ENCODE measurements at places on chromosomes 6 and 20. TPM values are rescaled to one million over a fixed set of nuclear protein-coding genes. Genes with fewer than 3 reads are reported as not detected.

DNA sequence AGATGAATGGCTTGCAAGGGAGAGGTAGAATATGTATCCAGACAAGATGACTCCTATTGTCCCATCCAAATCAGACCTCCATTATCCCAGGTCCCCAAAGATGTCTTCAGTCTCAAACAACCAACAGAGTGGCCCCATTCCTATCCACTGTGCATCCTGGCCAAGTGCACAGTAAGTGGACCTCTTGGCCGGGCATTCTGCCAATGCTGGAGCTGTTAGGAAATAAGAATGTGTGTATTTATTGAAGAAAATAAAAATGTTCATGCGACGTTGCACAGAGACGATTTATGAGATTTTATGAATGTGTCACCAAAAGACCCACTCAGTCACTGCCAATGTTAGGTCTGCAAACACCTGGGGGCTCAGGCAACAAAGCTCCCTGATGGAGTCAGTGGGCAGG lies 196.0 kb downstream of the MAFB start:
- no peak for DNase-seq

GRCh38 chr6:106124015-106124414 lies 37.9 kb downstream of the PRDM1 start:
- DNase-seq: no peak

Gene GRM1
- total RNA-seq: 14.3 TPM

DNA sequence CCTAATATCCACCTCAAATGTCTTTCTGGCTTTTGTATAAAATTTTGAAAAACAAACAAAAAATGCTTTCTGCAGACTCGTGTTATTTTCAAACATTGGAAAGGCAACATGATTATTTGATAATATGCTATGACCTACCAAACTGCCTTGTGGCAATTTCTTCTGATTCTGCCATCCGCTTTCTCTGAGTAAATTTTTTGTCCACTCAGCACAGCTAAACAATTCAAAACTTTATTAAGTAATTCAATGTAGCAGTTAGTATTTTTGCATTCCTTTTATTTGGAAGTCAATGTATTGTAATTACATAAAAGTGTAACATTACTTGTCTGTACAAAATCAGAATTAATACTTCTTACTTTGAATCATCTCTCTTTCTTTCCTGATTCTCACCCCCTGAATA lies 1206.6 kb upstream of the EYS start:
- DNase-seq: no peak

Gene PRDM1
- 1.6 TPM for total RNA-seq

DNA sequence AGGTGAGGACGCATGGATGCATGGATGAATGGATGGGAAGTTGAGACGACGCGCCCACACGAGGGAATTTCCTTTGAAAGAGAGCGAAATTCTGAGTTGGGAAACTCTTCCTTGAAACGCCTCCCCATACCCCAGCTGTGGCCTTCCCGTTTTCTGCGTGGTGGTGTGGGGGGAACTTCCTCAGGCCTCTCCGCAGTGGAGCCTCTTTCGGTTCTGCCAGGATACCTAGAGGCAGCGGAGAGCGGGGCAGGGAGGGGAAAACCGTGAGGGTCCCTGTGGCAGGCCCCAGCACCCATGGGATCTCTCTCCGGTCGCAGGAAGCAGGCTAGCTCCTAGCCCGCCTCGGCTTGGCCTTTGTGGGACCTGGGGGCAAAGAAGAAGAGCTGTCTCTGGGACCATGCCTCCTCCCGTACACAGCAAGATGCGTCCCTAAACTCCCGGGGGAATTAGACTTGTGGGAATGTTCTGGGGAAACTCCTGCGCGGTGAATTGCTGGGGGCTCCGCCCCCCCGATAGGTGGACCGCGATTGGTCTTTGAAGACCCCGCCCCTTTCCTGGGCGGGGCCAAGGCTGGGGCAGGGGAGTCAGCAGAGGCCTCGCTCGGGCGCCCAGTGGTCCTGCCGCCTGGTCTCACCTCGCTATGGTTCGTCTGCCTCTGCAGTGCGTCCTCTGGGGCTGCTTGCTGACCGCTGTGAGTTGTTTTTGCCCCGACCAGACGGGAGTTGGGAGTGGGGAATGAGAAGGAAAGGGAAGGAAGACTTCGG lies at the start of gene CD40:
Gene CD40 (plus strand): TSS at position 611 of the 764 bp plus-strand sequence. CDS start 30 bp downstream, at position 641.
- peak; percentile 87 for DNase-seq

Gene TFAP2D
- 2.9 TPM for total RNA-seq

Measured in frontal cortex (tissue), 4 donors.